ENCODE measurements at places on chromosomes 6 and 20.

GRCh38 chr20:42338294-42339201 is 720.4 kb upstream of the CHD6 start:
- DNase-seq = no peak

- no peak for DNase-seq
Observed at GRCh38 chr6:79267128-79267527, 32.6 kb upstream of the HMGN3 start.

DNA sequence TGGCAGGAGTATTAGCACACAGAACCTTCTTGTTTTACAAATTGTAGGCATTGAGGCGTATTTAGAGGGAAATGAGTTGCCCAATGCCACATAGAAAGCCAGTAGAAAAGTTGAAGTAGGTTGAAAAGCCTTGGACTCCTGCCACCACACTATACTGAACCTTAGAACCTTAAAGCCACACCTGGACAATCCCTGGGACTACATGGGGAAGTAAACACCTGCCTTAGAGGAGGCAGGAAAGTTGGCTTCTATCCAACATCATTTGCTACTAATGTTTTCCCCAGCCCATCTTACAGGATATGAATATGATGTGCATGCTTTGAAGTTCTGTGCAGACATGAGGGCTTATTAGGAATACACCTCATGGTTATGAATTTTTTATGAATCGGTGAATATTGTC is 5.3 kb upstream of the EPPIN start:
- no peak for DNase-seq

DNA sequence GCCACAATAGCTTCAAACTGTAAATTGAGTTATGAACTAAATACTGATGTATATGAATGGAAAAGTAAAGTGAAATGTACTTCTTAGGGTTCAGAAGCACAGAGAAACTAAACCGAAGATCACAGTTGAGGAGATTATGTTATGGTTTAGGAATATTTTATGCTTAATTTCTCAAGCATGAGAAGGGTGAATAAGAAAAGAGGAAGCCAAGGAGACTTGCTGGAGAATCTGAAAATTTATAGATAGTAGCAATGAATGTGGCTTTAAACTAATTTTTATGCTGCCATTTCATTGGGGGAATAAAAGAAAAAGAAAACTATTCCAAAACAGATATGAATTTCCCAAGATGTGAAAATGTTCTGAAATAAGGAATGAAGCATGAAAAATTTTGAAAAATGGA is 5.6 kb downstream of the ANKS1A start:
- DNase-seq = no peak

DNA sequence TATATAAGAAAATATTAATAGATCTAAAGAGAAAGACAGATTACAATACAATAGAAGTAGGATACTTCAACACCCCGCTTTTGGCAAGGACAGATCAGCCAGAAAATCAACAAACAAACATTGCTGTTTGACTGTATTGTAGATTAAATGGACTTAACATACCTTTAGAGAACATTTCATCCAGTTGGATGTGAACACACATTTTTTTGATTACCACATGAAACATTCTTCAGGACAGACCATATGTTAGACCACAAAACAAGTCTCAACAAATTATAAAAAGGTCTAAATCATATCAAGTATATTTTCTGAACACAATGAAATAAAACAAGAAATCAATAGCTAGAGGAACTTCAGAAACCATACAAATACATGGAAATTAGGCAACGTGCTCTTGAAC is 148.2 kb downstream of the TRMT11 start:
- no peak for DNase-seq

GRCh38 chr6:28489366-28490204 is 26.0 kb downstream of the GPX6 start:
- peak; percentile 73 for DNase-seq

- no peak for DNase-seq
Observed at GRCh38 chr20:58878399-58878798, 25.9 kb downstream of the GNAS start.

DNA sequence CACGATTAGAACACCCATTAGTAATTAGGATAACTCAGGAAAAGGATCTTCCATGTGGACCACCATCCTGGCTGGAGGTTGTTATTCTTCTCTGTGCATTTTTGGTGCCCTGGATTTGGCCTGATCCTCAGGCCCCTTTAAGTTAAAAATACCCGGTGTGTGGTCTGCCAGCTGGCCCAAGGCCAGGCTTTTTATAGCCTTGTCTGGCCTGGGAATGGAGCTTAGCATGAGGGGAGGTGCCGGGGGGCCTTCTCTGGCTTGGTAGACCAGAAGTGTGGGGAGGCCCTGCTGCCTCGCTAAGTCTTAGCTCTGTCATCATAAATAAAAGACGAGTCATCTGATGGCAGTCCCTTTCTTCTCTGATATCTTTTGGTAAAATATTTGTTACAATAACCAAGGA is 71.4 kb downstream of the ARID1B start:
- DNase-seq = peak; percentile 80

DNA sequence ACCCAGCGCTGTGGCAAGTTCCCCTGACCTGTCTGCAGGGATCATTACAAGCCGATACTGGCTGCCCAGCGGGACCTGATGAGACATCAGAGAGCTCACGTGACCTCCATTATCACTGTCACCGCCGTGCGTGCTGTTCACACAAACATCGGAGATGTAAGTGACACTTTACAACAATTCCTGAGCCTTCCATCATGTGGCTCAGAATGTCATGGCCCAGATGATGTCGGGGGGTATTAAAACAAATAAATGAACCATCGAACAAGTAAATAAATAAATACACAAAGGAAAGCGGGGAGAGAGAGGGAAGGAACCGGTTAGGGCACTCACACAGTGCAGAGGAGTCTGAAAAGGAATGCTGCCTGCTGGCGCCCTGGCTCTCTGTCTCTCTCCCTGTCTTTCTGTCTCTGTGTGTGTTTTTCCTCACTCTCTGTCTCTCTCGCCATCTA is 195.1 kb downstream of the BMP7 start:
- DNase-seq = no peak

DNA sequence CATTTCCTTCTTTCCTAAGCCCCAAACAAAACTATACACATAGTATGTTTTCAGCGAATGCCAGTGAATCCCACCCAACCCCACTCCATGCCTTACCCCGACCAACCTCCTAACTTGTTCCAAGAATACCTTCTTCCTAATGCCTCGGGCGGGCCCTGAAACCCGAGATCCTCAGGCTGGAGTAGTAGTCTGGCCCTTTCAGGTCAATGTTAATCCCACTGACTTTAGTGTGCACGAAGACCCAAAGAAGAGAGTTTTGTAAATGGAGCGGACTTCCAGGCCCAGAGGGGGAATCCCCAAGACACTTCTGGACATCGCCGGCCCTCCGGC is 394 bp downstream of the YIPF3 start:
- no peak for DNase-seq

GRCh38 chr6:82085701-82086100 is 161.8 kb downstream of the IBTK start:
- no peak for DNase-seq

GRCh38 chr20:63622732-63623131 is 4.2 kb downstream of the GMEB2 start:
- no peak for DNase-seq

GRCh38 chr6:64256483-64256882 is 620.9 kb downstream of the PHF3 start:
- DNase-seq = no peak

GRCh38 chr20:54477191-54477955 is 2.0 kb downstream of the DOK5 start:
- DNase-seq = peak; percentile 91

DNA sequence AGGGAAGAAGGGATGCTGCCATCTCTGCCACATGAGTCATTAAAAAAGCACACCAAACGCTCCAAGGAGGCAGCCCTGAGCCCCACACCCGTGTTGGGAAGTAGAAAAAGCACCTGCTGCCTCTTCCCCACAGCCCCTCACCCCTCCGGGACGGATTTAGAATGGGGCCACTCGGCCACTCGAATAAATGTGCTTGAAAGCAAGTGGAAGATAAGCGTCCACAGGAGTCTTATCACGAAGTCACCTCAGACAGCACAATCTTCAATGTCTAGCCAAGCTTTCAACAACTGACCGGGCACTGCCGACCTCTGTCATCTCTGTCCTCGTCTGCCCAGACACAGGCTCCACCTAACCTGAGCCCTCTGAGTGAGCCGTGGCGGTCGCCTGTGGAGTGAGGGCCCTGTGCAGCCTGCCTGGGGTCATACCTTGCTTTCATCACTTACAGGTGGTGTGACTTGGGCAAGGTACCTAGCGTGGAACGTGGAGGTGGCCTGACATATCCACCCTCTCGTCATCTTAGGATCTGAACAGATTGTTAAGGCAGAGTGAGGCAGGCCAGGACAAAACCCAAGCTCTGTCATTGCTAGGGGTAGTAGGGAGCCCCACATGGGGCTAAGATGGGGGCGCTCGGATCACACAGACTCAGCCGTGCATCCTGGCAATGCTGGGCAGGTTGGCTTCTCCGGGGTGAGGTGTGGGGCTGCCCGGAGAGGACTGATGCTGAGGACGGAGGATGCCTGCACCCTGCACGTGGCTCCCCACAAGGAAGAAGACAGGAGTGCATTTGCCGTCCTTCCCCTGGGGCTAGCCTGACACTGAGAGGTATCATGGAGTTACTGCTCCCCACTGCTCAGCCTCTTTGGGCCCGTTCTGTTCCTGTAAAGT is 34.8 kb downstream of the PSMG4 start:
- no peak for DNase-seq

- peak; percentile 47 for DNase-seq
Observed at GRCh38 chr6:126664271-126664670, 324.4 kb downstream of the CENPW start.
